Urinary bladder (tissue), 4 donors: ENCODE measurements at places on chromosomes 2 and 18. TPM values are rescaled to one million over a fixed set of nuclear protein-coding genes. Genes with fewer than 3 reads are reported as not detected.

The PKP4 gene
- total RNA-seq: 83.4 TPM

The CFAP210 gene
- not detected for total RNA-seq

The PLCL1 gene
- total RNA-seq: 17.8 TPM

The ANKRD29 gene
- 11.7 TPM for total RNA-seq

The STARD6 gene
- total RNA-seq: 0.53 TPM

The ERMN gene
- total RNA-seq: not detected

The RNU2-63P gene
- total RNA-seq: not detected

The SLC4A3 gene
- 1.3 TPM for total RNA-seq

The CDH19 gene
- total RNA-seq: 18.3 TPM

The RAB6C gene
- 0.11 TPM for total RNA-seq

The TNFRSF11A gene
- 11.1 TPM for total RNA-seq

The NLRC4 gene
- total RNA-seq: 1.7 TPM
